ENCODE measurements at places on chromosomes 7 and 10. TPM values are rescaled to one million over a fixed set of nuclear protein-coding genes. Genes with fewer than 3 reads are reported as not detected.

BCAP29 gene
- 38.8 TPM for total RNA-seq

LRRTM3 gene
- not detected for total RNA-seq

GRCh38 chr10:8137272-8137681, 82.8 kb downstream of the GATA3 start:
- H3K4me1 ChIP-seq = peaks cover 46% of the 10 kb centered on the region
- peak overlapping the region; percentile 67 for H3K4me3 ChIP-seq
- no peaks in the 10 kb centered on the region for H3K36me3 ChIP-seq
- peaks cover 7% of the 10 kb centered on the region for H3K27me3 ChIP-seq
- DNase-seq = peak; percentile 64

GRCh38 chr7:780081-780480, 52.2 kb upstream of the SUN1 start:
- no peak for DNase-seq
- no peak overlapping the region for H3K4me3 ChIP-seq

FAM24B gene
- total RNA-seq = 9.5 TPM

- peak overlapping the region; percentile 51 for H3K27ac ChIP-seq
- peaks cover 7% of the 10 kb centered on the region for H3K4me1 ChIP-seq
- DNase-seq = peak; percentile 63
- H3K36me3 ChIP-seq = peaks cover 28% of the 10 kb centered on the region
Measured at GRCh38 chr10:68348265-68348741, 15.6 kb upstream of the PBLD start.

DNA sequence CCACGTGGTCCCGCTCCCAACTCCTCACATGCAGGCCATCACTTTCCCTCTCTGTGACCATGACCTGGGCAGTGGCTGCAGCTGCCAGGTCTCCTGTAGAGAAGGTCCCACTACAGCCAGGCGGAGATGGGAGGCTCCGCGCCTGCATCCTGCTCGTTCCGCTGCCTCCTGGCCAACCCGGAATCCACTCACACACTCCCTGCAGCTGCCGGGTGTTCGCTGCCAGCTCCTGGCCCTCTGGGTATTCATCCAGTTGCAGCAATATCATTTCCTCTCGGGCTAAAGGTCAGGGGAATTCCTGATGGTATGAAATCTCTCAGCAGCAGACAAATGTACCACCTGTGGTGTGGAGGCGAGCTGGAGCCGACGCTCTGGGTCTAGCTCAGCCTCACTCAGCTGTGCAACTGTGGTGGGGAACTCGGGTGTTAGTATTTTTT, 65.7 kb downstream of the TLL2 start:
- H3K4me1 ChIP-seq = no peaks in the 10 kb centered on the region
- no peak overlapping the region for H3K4me3 ChIP-seq
- DNase-seq = no peak
- no peak overlapping the region for H3K27ac ChIP-seq
- H3K27me3 ChIP-seq = peaks cover 8% of the 10 kb centered on the region
- no peaks in the 10 kb centered on the region for H3K36me3 ChIP-seq

DNA sequence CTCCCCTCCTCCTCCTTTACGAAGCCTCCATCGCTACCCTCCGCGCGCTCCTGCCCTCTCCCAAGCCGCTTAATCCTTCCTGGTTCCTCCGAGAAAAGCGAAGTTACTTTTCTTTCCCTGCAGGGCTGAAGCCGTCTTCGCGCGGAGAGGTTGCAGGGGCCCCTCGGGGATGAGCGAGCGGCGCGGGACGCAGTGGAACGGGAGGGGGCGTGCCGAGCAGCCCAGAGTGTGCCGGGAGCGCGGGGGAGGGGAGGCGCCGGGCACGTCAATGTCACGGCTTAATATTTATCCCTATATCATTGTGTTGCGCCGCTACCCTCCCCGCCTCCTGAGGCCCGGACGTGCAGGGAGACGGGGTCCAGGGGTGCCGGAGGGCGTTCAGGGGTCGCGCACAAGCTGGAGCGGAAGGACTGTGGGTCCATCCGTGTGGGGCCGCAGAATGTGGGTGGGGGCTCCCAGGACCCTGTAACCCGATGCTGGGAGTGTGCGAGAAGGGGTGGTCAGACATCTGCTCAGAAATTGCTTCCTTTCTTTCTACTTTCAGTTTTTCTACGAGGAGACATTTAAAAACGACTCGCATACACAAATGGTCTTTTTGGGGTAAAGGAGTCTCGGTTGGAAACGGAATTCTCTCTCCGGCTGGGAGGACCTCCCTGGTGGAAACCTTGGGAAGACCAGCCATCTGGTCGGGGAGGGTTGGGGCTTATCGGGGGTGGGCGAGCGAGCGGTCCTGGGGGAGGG, 2.4 kb downstream of the CDK6 start:
- peak overlapping the region; percentile 96 for H3K4me3 ChIP-seq
- H3K36me3 ChIP-seq = peaks cover 48% of the 10 kb centered on the region
- DNase-seq = peak; percentile 92
- peaks cover 30% of the 10 kb centered on the region for H3K4me1 ChIP-seq

- no peak for DNase-seq
- no peaks in the 10 kb centered on the region for H3K4me1 ChIP-seq
- H3K27ac ChIP-seq = no peak overlapping the region
- no peaks in the 10 kb centered on the region for H3K36me3 ChIP-seq
Measured at GRCh38 chr7:112116358-112116757, 89.8 kb downstream of the DOCK4 start.

DNA sequence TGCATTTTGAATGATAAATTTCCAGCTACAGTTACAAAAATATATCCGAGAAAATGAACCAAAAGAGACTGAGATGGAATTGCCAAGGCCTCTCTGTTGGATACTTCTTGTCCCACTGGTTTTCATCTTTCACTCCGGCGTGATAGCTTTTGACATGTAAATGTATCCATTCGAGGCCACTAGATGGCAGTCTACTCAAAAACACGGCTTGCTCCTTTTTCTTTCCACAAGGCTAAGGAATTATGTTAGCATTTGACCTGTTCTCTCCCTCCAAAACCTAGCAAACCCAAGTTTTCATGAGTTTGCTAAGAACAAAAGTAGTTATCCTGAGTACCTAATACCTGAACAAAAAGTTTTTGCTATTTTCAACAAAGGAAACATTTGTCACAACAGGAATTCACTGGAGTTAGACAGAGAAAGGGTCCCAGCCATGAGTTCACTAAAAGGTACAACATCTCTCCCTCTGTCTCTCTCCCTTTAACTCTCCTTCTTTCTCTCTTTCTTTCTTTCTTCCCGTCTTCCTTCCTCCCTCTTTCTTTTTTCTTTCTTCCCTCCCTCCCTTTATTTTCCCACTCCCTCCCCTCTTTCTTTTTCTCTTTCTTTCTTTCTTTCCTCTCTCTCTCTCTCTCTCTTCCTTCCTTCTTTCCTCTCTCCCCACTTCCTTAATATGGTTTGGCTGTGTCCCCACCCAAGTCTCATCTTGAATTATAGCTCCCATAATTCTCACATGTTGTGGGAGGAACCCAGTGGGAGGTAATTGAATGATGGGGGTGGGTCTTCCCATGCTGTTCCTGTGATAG, 207.9 kb upstream of the MYO3A start:
- DNase-seq = peak; percentile 34
- H3K4me3 ChIP-seq = no peak overlapping the region
- H3K27ac ChIP-seq = no peak overlapping the region
- H3K36me3 ChIP-seq = no peaks in the 10 kb centered on the region
- H3K4me1 ChIP-seq = no peaks in the 10 kb centered on the region

- H3K27me3 ChIP-seq = peaks cover 3% of the 10 kb centered on the region
- H3K27ac ChIP-seq = no peak overlapping the region
- no peak overlapping the region for H3K4me3 ChIP-seq
- no peaks in the 10 kb centered on the region for H3K4me1 ChIP-seq
- DNase-seq = no peak
Measured at GRCh38 chr10:48684463-48684791, 246 bp upstream of the WDFY4 start.

PTEN gene
- 38.1 TPM for total RNA-seq

DNA sequence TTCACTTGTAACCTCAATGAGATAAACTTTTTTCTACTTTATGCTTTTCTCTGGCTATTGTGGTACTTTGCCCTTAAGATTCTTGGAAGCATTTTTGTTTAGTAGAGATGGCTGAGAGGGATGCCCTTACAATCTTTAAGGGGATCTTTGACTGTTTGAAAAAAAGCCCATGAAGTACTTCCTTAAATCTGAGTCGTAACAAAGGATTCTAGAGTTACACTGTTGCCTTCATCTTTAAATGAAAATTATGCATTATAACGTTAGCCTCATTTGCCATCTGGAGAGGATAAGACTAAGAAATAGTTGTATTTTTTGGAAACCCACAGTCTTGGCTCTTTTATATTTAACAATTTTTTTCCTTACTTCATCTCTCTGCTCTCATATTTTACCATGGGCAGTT, 37.8 kb upstream of the FZD1 start:
- H3K36me3 ChIP-seq = no peaks in the 10 kb centered on the region
- no peak overlapping the region for H3K27ac ChIP-seq
- DNase-seq = no peak
- H3K4me1 ChIP-seq = peaks cover 3% of the 10 kb centered on the region
- H3K4me3 ChIP-seq = no peak overlapping the region

LLCFC1 gene
- total RNA-seq = not detected

DNA sequence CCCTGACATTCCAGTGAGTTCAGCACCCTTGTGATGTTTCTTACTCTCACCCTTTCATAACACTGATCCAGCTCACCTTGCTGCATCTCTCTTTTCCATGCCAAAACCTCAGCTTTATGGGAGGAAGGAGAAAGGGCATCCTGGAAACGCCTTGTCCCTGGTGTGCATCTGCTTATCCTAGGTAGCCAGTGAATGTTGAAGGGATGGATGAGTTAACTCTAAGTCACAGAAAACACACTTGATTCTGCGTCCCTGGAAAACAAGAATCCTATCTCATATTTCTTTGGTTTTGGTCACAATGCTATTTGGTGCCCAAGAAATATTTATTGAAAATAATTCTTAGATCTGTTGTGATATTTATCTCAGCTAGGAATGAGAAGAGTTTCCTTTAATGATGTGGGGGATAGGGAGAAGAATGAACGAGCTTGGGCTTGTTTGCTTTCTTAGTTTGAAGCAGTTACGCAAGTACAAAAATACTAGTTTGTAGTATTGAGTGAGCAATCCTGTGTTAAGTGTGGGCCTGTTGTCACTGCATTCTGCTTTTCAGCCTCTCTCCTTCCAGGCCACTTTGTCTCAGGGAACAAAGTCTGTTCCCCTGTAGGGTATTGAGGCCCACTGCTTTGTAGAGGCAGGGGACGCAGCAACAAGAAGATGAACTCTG, 126.5 kb downstream of the ARID5B start:
- peaks cover 81% of the 10 kb centered on the region for H3K36me3 ChIP-seq
- no peak overlapping the region for H3K4me3 ChIP-seq
- peak overlapping the region; percentile 79 for H3K27ac ChIP-seq
- peaks cover 88% of the 10 kb centered on the region for H3K4me1 ChIP-seq

ATP6V0A4 gene
- total RNA-seq = 0.19 TPM

DNA sequence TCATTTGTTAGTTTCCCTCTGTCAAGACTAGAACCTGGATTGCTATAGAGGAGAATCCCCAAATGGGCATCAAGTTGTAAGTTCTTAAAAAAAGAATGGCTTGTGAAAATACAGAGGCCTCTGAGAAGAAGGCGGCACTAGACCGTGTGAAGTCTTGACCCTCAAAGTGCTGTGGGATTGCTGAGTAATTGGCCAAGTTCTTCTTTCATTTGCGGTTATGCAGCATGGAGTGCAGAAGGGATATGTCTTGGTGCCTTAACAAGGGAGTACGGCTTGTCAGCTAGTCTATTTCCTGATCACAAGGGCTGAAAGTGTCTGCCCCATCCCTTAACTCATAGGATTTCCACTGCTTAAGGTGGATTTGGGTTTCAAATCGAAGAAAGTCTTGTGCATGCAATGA, 81.2 kb downstream of the MKX start:
- H3K27ac ChIP-seq = no peak overlapping the region
- H3K4me3 ChIP-seq = no peak overlapping the region
- peaks cover 24% of the 10 kb centered on the region for H3K27me3 ChIP-seq
- no peaks in the 10 kb centered on the region for H3K36me3 ChIP-seq
- H3K4me1 ChIP-seq = no peaks in the 10 kb centered on the region

DNA2 gene
- 28.9 TPM for total RNA-seq

- no peak overlapping the region for H3K4me3 ChIP-seq
- no peaks in the 10 kb centered on the region for H3K36me3 ChIP-seq
- no peak overlapping the region for H3K27ac ChIP-seq
Measured at GRCh38 chr10:49235392-49235791, 47.2 kb upstream of the TMEM273 start.

RAB19 gene
- total RNA-seq = 12.8 TPM

DNA sequence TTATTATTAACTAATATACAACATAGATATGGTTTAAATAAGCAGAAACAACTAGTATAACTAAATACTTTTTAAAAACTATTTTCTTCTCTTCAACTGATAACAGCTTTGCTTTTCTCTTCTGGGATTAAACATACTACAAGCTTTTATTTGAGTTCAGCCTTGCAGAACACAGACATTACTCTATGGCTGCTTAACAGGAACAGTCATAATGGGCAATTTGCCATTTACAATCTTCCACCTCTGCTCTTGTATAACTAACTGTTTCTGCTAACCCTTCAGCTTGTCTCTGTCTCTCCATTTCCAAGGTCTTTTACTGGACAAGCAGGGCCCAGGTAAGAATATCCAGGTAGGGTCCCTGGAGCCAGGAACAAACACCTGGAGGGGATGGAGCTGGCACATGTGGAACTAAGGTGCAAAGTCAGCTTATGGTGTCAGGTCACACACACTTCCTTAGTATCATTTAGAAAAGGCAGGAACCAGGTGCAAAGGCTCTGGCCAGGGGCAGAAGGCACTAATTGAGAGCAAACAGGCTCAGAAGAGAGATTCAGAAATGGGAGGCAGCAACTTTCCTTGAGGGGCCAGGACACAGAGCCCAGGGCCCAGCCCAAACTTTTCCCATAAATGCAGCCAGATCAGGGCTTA, 93.1 kb downstream of the STRA8 start:
- no peak for DNase-seq
- no peak overlapping the region for H3K4me3 ChIP-seq
- peaks cover 1% of the 10 kb centered on the region for H3K27me3 ChIP-seq
- no peaks in the 10 kb centered on the region for H3K36me3 ChIP-seq
- H3K27ac ChIP-seq = no peak overlapping the region

GRCh38 chr10:25978771-25979170, 44.7 kb downstream of the MYO3A start:
- H3K27ac ChIP-seq = no peak overlapping the region
- no peak for DNase-seq
- H3K4me3 ChIP-seq = no peak overlapping the region
- H3K36me3 ChIP-seq = no peaks in the 10 kb centered on the region
- peaks cover 4% of the 10 kb centered on the region for H3K27me3 ChIP-seq

PTPRN2 gene
- total RNA-seq = 0.46 TPM

DNA sequence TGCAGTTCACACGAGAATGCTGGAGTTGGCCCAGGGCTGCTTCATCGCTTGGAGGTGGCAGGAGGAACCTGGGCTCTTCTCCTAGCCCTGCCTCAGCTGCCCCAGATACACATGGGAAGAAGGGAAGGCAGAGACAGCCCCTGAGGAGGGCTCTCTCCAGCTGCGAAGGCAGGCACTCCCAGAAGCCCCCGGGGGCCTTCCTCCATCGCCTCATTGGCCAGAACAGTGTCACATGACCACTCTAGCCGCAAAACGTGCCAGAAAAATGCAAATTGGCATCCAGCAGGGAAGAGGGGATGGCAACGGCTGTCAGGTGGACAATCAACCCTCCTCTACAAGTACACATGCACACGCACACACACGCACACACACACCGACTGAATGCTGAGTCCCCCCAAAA, 217.8 kb upstream of the FRMD4A start:
- peaks cover 83% of the 10 kb centered on the region for H3K4me1 ChIP-seq
- H3K4me3 ChIP-seq = no peak overlapping the region
- H3K36me3 ChIP-seq = peaks cover 54% of the 10 kb centered on the region
- DNase-seq = no peak
- H3K27me3 ChIP-seq = no peaks in the 10 kb centered on the region
- H3K27ac ChIP-seq = no peak overlapping the region

- no peak overlapping the region for H3K27ac ChIP-seq
- no peak overlapping the region for H3K4me3 ChIP-seq
- no peaks in the 10 kb centered on the region for H3K36me3 ChIP-seq
- DNase-seq = no peak
Measured at GRCh38 chr7:147412782-147413556, 1177.6 kb upstream of the C7orf33 start.
